ENCODE measurements at places on chromosomes 16 and 17. TPM values are rescaled to one million over a fixed set of nuclear protein-coding genes. Genes with fewer than 3 reads are reported as not detected.

GRCh38 chr17:56023851-56024250 is 129.4 kb upstream of the ANKFN1 start:
- no peak for DNase-seq

DNA sequence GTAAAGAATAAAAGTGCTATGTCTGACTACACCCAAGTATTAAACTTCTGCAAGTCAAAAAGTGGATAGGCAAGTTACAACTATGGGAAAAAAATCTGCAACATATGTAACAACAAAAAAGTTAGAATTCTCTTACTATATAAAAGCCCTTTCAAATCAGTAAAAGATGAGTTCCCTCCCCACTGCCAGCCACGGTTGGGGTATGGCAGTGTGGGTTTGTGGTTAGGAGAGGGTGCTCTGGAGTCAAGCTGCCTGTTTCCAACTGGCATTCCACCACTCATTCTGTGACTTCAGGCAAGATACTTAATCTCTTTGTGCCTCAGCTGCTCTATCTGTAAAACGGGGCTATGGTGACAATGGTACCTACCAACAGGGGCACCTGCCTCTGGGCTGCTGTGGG is 26.6 kb upstream of the MFSD6L start:
- DNase-seq: no peak

DNA sequence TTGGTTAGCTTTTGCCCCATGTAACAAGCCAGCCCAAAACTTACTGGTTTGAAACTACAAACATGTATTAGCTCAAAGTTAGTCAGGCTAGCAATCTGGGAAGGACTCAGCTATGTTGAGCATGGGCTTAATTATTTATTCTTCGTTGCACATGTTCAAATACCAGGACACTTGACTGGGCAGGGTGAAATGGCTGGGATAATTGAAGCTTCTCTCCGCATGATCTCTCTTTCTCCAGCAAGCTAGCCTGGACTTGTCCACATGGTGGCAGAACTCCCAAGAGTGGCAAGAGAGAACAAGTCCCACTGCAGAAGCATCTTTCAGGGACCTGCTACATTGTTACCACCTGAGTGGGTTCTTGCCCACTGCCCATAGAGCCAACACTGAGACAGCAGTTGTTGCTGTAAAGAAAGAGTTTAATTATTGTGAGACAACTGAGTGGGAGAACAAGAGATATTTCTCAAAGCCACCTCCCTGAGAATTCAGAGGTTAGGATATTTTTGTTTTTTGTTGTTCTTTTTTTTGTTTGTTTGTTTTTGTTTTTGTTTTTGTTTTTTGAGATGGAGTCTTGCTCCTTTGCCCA is 16.8 kb upstream of the ATF7IP2 start:
- DNase-seq: peak; percentile 54

- no peak for DNase-seq
Measured at GRCh38 chr16:59305850-59306249, 571.7 kb upstream of the GOT2 start.

OR1A1 gene
- not detected for total RNA-seq

GRCh38 chr17:18379246-18380146 is 1.9 kb downstream of the EVPLL start:
- DNase-seq: no peak

CCDC137 gene
- total RNA-seq: 32.8 TPM

DNA sequence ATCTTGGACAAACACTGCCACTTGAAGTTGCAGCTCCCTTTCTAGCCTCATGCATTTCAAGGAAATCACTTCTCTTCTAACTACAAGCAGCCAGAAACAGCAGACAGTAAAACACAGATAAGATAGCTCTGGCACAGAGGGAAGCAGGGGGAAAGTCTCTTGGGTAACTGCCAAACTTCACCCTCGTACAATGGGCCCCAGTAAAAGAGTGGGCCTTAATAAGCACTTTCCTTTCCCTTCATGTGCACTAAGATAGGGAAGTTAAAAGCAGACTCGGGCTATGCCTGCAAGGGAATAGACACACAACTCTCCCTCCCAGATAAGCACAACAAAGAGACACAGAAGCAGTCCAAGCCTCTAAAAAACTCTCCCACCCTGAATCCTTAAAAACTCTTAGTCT is 4.2 kb upstream of the KRTAP4-5 start:
- no peak for DNase-seq

GRCh38 chr16:56919099-56919800 is 12.7 kb upstream of the HERPUD1 start:
- DNase-seq: peak; percentile 49

GRCh38 chr17:38636054-38636453 is 30.3 kb upstream of the SRCIN1 start:
- peak; percentile 94 for DNase-seq

- no peak for DNase-seq
Measured at GRCh38 chr16:35706901-35707300, 2247.5 kb downstream of the TP53TG3F start.

CES4A gene
- 3.8 TPM for total RNA-seq

DNA sequence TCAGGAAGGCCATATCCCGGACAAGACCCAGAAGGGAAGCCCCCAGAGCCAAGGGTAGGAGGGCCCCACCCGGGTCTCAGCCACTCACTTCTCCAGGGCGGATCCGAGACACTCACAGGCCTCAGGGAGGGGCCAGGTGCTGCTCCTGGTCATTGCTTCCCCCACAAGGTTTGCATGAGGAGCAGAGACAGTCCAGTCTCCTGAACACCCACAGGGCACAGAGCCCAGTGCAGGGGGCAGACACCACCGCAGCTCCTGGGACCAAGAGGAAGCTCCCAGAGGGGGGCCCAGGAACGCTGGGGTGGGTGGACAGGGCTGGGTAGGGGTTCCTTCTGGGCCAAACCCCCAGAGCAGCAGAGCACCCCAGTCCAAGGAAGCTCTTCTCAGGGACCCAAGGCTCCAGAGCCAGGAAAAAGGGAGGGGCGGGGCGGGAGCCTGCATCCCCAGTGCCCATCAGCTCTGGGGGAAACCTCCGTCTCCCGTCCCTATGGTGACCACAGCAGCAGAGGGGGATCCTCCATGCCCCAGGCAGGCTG is 709 bp upstream of the MRPL28 start:
- DNase-seq: peak; percentile 62

DNA sequence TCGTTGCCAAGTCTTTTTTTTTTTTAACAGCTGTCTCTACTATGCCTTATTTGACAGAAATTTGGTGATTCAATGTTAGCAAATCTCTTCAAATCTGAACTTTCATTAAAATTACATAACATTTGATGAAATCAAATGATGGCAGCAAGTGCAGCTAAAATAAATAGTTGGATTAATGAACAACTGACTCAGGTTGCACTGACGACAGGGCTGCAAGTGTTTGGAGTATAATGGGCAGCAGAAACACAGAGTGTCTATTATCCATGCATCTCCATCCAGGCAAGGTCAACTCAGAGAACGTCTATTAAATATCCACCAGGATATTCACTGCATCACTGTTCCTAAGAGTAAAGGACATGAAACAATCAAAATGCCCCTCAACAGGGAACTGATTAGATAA is 109.8 kb downstream of the SLC39A11 start:
- DNase-seq: peak; percentile 10

DNA sequence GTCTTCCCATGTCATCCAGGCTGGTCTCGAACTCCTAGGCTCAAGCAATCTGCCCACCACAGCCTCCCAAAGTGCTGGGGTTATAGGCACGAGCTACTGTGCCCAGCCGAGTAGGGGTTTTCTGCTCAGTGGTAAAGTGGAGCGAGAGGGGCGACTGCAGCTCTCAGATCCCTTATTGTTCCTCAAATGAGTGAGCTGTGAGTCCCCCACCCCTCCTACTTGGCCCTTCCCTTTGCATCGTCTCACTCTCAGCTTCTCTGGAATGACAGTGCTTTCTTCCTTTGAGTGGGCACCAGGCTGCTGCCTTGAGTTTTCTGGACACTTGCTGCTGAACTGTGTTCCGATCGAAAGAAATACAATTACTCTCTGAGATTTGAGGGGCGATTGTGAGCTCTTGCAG is 63.5 kb downstream of the MSI2 start:
- DNase-seq: peak; percentile 55

- DNase-seq: no peak
Measured at GRCh38 chr17:82913304-82914043, 73.7 kb upstream of the ZNF750 start.

DNA sequence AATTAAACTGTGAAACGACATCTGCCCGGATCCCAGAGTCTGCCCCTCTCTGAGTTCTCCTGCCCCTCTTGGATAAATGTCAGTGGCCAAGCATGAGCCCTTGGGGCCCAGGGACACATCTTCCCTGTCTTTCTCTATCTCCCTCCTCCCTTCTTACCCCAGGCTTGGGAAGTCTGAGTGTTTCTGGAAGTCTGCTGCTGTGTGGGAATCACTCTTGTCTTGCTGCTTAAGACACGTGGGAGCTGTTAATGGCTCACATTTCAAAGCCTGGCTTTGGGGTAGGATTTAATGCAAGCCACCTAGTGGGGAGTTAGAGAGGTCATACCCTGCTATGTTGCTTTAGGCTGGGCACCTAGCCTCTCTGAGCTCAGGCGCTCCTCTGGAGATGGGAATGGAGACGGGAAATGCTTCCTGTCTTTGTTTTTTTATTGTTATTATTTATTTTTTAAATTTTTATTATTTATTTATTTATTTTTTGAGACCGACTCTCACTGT is 218.5 kb upstream of the CIBAR2 start:
- DNase-seq: peak; percentile 92

DNA sequence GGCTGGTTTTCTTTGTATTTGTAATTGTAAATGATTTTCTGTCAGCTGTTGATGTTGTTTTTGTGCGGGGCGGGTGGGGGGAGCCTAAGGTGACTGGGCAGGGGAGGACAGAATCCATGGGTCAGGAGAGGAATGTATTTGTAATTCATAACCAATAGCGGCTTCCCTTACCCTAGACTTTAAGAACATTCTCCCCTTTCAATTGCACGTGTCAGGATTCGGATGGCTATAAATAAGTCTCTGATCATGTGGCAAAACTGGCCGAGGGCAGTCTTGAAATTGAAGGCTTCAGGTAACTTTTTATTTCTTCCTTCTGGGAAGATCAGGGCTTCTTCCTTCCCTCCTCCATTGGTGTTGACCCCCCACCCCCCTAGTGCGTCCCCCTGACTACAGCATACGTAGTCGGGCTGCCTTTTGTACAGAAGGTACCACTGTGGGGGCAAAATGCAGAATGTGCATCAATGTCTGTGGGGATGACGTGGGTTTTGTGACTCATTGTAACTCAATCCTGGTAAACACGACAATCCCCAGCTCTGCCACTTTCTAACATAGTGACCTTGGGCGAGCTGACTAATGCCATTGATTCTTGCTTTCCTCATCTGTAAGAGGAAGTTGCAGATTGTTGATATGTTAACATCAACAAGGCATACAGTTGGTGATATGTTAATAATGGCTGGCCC is 16.2 kb downstream of the MARCHF10 start:
- peak; percentile 24 for DNase-seq

CPHXL2 gene
- not detected for total RNA-seq

DNA sequence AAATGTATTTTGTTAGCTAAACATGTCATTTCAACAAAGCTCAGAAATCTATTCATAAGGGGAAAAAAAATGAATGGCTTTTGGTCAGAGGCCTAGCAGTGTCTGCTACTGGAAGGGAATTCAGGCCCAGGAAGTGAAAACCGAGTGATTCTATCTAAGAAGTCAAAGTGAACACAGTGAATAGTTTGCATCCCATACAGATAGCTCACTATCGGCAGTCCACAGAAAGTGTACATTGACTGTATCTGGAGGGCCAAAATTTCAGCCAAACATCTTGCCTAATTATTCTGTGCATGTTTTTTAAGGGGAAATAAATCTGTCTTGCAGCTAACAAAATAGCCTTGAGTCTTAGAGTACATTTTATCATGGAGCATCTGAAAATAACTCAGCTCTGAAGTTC is 214.4 kb upstream of the CACNG5 start:
- no peak for DNase-seq

GRCh38 chr16:578870-579405 is 9.2 kb downstream of the PIGQ start:
- DNase-seq: peak; percentile 92

DNA sequence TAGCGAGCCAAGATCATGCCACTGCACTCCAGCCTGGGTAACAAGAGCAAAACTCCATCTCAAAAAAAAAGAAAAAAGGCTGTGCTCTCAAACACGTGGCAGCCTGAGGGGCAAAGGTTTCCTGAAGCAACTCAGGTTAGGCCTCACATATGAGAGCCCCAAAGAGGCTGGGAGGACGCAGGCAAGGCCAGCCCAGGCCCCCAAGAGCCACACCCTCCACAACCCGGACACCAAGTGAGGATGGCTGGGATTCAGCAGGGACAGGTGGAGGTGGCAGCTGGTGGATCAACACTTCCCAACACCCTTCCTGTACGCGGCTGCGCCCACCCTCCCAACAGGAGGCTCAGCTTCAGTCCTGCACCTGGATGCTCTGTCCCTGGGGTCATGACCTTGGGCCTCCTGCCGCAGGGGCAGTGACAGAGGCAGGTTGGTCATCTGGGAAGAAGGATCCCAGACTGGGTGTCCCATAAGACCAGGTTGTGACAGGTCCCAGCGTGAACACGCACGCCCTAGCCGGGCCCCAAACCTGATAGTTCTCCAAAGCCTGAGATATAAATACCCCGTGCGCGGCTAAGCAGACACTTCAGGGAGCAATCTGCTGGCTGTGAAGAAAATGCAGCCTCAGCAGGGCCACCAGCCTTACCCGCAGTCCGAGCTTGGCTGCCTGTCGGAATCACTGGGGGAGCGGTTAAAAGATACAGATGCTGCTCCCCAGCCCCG is 78.1 kb downstream of the TIMM22 start:
- peak; percentile 42 for DNase-seq

DNA sequence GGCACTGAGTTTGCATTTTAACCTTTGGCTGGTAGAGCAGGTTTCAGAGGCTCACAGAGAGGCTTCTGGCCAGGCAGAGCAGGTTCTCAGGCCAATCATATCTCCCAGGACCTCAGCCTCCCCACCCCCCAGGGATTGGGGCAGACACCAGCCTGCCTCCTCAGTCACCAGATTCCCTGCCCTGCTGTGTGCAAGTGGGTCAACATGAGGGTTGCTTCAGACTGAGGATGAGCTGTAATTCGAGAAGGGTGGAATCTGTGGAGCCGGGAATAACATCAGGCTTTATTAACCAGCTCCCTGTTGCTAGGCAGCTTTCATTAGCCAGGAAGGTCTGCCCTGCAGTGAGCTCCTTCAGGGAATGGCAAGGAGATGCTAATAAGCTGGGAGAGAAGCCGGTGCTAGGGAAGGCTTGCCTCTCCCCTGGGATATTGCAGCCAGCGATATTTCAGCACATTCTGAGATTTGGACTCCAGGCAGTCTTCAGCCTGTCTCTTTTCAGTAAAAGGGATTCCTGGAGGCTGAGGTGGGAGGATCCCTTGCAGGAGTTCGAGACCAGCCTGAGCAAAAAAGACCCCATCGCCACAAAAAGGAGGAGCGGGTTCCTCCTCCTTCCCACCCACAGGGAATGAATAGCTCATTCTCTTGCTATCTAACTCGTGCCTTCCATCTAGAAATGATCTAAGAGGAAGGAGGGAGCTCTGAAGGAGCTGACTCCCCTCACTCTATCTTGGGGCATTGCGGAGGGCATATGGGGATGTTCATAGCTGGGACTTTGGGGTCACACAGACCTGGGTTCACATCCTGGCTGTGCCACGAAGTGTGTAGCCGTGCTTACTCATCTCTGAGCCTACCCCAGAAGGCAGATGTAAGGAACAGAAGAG is 10.7 kb downstream of the SGSM2 start:
- DNase-seq: peak; percentile 99
